IPS-NIHi11 (cell line): ENCODE measurements at places on chromosomes 5 and 9.

DNA sequence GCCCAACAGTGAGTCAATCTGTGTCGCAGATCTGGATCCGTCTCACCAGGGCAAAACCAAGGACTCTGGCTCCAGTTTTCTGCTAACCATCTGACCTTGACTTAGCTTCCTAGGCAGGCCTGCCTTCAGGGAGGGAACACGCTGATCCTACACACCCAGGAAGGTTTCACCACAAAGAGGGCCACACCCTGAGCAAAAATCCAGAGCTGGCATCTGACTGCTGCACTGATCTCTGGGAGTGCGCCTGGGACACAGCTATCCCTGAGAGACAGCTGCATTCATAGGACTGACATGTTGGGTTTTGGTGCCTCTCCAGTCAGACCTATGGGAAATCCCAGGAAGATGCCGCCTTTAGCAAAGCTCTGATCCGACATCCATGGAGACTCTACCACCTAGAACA is 47.5 kb downstream of the CDK5RAP2 start:
- DNase-seq: no peak

DNA sequence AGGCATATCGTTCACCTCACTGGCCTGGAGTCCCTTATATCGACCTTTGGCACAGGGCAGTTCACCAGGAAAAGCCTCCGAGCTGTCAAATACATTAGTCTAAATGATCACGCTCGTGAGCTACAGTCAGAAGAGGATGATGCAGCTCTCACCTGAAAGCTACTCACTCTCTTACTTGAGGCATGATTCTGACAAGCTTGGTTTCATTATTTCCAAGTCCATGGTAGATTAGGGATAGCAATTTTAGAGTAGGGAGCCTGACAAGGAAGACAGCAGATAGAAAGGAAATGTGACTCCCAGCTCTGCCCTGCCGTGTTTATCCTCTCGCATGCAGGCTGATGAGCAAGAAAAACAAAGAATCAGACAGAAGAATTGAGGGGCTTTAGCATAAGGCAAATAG is 98.0 kb upstream of the MAP1B start:
- DNase-seq: no peak

GRCh38 chr9:82490019-82490499 is 501.5 kb downstream of the SPATA31D1 start:
- no peak for DNase-seq

- DNase-seq: peak; percentile 12
These were observed at the start of gene SGCD for GRCh38 chr5:156326718-156327259. TSS of gene SGCD (plus strand) at chr5:156327164.

GRCh38 chr9:4620057-4620765 is 41.9 kb upstream of the PLPP6 start:
- DNase-seq: no peak

- DNase-seq: no peak
These were observed 169.0 kb downstream of the DOCK2 start for GRCh38 chr5:169805937-169806700.

- DNase-seq: peak; percentile 29
These were observed 208.4 kb downstream of the CD180 start for GRCh38 chr5:66987949-66988838.

- no peak for DNase-seq
These were observed 15.8 kb upstream of the CACFD1 start for GRCh38 chr9:133443982-133444381.

DNA sequence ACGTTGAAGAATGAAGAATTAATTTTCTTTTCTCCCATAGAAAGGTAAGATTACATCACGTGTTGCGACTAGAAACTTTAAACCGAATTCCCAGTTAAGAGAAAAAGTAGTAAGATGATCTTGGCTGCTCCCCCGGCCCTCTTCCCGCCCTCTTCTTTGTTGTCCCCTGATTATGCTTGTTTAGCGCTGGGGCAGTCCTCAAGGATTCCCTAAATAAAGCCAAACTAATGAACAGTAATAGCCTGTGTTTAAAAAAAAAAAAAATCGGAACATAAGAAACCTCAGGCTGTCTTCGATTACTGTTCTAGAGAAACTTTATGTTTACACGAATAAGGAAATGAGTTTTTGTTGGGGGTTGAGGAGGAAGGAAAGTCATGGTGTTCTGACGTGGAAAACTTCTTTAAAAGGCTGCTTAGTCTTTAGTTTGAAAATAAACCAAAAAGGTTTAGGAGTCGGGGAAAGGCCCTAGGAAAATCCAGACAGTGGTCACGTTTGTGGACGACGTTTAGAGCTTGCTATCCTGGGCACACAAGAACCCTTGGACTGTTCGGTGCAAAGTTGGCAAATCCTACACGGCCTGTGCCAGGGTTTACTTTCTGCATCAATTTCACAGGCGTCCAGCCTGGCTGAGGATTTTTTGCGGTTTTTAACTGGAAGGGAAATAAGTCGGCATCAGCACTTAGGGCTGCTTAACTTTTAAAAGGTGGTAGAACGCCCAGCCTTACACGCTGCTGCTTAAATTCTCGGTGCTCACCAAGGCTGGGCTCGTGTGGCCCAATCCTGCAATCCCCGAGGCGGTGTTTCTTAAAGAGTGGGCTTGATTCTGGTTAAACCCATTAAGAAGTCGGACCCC is 1.1 kb upstream of the MAT2B start:
- DNase-seq: peak; percentile 20

DNA sequence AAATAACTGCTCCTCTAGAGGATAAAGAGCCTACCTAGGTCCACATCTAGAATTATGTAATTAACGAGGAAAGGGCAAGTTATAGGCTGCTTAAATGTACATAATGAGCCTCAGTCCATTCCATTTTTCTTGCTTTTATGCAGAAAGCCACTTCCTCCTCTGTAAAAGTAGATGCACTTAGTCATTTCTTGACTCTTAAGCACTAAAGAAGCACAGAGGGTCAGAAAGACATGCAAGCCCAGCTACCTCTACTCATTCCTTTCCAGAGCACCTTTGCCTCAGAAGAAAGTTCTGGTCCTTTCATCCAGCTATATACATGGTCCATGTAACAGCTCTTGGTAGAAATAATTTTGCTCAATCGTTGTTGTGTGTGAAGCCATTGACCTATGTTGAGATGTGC is 308.0 kb upstream of the NREP start:
- DNase-seq: no peak

GRCh38 chr5:38370358-38371100 is 112.2 kb downstream of the EGFLAM start:
- DNase-seq: no peak

- DNase-seq: no peak
These were observed 131.8 kb downstream of the GNAQ start for GRCh38 chr9:77899679-77900354.

GRCh38 chr5:7078101-7078500 is 317.8 kb upstream of the ADCY2 start:
- no peak for DNase-seq

DNA sequence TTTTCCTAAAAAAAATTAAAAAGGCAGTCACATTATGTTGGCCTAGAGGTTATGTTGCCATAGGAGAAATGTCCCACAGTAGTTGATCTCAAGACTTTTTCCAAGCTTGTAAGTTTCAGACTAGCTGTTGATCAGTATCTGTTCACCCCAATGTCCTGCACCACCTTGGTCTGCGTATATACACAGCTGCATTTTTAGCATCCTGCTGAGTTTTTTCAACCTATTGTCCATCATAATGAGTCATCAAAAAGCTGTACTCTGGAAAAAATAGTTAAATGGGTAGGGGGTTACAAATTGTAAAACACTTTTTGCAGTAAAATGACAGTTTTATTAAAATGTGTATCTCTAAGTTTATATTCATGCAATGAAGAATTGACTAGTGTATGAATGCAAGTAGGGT is 53.2 kb upstream of the TMEM171 start:
- DNase-seq: no peak

- DNase-seq: no peak
These were observed 295.1 kb downstream of the BNC2 start for GRCh38 chr9:16575142-16575985.

GRCh38 chr9:38388283-38389223 is 3.9 kb upstream of the ALDH1B1 start:
- DNase-seq: no peak
